ENCODE measurements at places on chromosomes 2 and 18. TPM values are rescaled to one million over a fixed set of nuclear protein-coding genes. Genes with fewer than 3 reads are reported as not detected.

DNA sequence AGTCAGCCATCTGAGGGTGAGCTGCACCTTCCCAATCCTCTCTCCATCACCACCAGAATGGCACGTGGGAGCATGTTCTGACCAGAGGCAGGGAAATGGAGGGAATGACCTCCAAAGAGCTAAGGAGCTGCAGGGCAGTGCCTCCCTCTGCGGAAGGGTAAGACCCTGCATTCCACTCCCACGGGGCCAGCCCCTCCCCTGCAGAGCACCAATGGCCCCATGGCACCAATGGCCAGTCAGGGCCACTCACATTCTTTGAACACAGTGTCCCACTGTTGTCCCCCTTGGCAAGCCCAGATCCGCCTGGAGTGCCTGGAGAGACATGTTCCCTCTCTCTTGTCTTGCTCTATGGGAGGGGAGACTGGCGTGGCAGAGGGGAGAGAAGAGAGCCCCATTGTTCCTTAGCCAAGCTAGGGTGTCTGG is 164.4 kb downstream of the TNS1 start:
- no peak overlapping the region for H3K27ac ChIP-seq
- H3K27me3 ChIP-seq: no peaks in the 10 kb centered on the region
- H3K4me1 ChIP-seq: peaks cover 11% of the 10 kb centered on the region
- H3K4me3 ChIP-seq: no peak overlapping the region
- H3K36me3 ChIP-seq: peaks cover 32% of the 10 kb centered on the region

- no peaks in the 10 kb centered on the region for H3K27me3 ChIP-seq
- H3K36me3 ChIP-seq: no peaks in the 10 kb centered on the region
- no peak for DNase-seq
Observed at GRCh38 chr2:39719317-39719716, 53.6 kb downstream of the TMEM178A start.

POTEI gene
- not detected for polyA plus RNA-seq

DNA sequence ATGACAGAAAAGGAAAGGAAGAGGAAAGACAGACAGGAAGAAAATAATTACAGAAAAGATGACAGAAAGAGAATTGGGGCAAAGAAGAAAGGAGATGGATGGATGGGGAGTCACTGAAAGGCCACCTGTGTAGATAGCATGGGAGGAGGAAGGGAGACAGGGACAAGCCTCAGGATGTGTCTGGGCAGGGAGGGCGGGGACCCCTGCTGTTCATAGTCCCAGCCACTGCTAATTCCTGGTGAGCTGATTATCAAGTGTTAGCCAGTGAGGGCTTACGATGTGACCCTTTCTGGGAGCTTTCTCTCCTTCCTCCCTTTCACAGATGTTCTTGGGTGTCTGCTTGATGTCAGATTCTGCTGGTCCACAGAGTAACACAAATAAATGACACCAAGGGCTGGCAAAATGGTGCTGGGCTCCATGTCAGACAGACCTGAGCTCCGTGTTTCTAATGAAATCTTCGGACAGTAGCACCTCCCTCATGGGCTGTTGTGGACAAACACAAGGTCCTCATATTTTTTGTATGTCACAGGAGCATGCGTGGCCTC is 13.6 kb downstream of the FHOD3 start:
- peaks cover 20% of the 10 kb centered on the region for H3K4me1 ChIP-seq
- H3K27me3 ChIP-seq: no peaks in the 10 kb centered on the region
- no peaks in the 10 kb centered on the region for H3K36me3 ChIP-seq
- no peak for DNase-seq
- H3K27ac ChIP-seq: no peak overlapping the region
- H3K4me3 ChIP-seq: no peak overlapping the region

IL1RL1 gene
- polyA plus RNA-seq: not detected

- peaks cover 52% of the 10 kb centered on the region for H3K27me3 ChIP-seq
- no peaks in the 10 kb centered on the region for H3K36me3 ChIP-seq
- H3K4me1 ChIP-seq: peaks cover 3% of the 10 kb centered on the region
- no peak overlapping the region for H3K4me3 ChIP-seq
Observed at GRCh38 chr2:72139874-72140620, 7.6 kb downstream of the CYP26B1 start.

GRCh38 chr2:151996243-151997003 is 102.4 kb downstream of the CACNB4 start:
- H3K27ac ChIP-seq: no peak overlapping the region
- H3K4me1 ChIP-seq: no peaks in the 10 kb centered on the region
- no peaks in the 10 kb centered on the region for H3K36me3 ChIP-seq
- H3K4me3 ChIP-seq: no peak overlapping the region

MGAT4A gene
- polyA plus RNA-seq: not detected

TEKT4 gene
- polyA plus RNA-seq: not detected

KCNE4 gene
- 6.8 TPM for polyA plus RNA-seq

FEZ2 gene
- 32.4 TPM for polyA plus RNA-seq

PPM1B gene
- 9.0 TPM for polyA plus RNA-seq

DNA sequence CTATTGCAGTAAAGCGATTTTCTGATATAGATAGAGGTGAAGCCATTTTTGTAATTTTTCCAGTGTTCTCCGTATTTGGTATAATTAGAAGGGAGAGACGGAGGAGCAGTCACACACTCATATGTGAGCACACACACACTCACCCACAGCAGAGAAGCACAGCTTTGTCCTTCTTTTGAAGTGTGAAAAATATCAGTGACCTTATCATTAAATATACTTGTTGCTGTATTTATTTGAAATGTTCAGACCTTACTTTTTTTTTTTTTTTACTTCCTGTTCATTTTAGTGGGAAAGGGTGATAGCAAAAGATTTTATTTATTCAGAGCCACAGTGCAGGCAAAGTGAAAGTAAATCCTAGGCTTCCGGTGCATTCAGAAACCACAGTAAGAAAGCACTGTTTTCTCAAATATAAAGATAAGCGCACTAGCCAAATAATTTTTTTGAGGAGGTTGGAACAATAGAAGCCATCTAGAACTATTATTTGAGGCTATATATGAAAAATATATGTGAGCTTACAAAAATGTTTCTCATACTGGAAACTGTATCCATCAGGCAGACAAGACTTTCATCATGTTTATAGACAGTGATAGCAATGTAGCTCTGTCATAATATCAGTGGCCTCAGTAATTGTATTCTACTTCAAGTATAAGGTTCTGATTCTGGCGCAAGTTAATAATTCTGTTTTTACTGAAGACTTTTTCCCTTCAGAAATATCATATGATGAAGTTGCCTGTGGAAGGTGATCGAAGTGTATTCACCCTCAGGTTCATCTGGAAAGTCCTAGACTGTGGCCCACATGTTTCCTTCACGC is 37.2 kb downstream of the TSHZ1 start:
- H3K4me3 ChIP-seq: peak overlapping the region; percentile 40
- H3K27ac ChIP-seq: peak overlapping the region; percentile 96
- DNase-seq: peak; percentile 65

DNA sequence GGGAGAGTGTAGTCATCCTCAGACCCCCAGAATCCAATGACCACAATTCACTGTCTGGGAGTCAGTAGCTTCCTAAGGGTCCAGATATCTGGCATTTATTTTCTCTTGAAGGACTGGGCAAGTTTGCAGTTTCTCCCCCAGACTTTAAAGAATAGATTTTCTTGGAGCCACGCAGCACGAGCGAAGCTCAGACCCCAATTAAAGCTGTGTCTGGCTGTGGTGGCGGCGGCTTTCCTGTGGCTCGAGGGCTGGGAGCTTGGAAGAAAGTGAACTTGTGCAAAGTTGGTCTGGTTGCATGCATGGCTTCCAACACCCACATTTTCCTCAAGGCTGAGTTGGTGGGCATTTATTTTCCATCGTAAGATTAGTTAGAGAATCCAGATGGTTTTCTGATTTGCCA is 105.0 kb downstream of the ACKR3 start:
- peaks cover 18% of the 10 kb centered on the region for H3K27me3 ChIP-seq
- H3K27ac ChIP-seq: no peak overlapping the region
- H3K4me1 ChIP-seq: no peaks in the 10 kb centered on the region
- DNase-seq: no peak
- H3K36me3 ChIP-seq: no peaks in the 10 kb centered on the region

FNDC4 gene
- 11.1 TPM for polyA plus RNA-seq

NAT8 gene
- not detected for polyA plus RNA-seq

GRCh38 chr2:1816414-1816911 is 72.1 kb upstream of the PXDN start:
- peak overlapping the region; percentile 76 for H3K27ac ChIP-seq
- peak; percentile 56 for DNase-seq
- peaks cover 14% of the 10 kb centered on the region for H3K4me1 ChIP-seq
- no peaks in the 10 kb centered on the region for H3K36me3 ChIP-seq
- no peak overlapping the region for H3K4me3 ChIP-seq

DNA sequence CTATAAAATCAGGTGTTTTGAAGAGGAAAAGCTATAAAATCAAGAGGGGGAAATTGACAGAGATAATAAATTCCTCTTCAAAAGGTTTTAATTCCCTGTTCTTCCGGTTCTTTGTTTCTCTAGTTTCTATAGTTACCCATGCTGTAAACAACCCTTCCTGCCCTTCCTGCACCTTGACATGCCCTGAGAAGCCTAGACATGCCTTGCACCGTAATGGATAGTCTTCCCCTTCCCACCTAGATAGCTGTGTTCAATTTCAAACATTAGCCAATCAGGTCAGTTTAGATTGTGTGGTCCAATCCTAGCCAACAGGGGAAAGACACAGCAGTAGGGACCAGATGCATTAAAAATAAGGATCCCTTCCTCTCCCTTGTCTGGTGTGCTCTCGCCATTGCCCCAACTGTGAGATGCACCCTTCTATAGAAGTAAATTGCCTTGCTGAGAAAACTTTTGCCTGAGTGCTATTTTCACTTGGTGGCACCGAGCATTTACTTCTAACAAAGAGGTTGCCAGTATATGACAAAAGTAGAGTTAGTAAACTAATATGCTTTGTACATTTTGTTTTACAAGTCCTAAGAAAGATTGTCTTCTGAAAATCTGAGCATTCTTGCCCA is 27.1 kb downstream of the SULT1C4 start:
- H3K27me3 ChIP-seq: no peaks in the 10 kb centered on the region
- no peak for DNase-seq
- H3K4me1 ChIP-seq: peaks cover 11% of the 10 kb centered on the region
- H3K4me3 ChIP-seq: no peak overlapping the region
- H3K27ac ChIP-seq: no peak overlapping the region

SLC23A3 gene
- 0.43 TPM for polyA plus RNA-seq

DNA sequence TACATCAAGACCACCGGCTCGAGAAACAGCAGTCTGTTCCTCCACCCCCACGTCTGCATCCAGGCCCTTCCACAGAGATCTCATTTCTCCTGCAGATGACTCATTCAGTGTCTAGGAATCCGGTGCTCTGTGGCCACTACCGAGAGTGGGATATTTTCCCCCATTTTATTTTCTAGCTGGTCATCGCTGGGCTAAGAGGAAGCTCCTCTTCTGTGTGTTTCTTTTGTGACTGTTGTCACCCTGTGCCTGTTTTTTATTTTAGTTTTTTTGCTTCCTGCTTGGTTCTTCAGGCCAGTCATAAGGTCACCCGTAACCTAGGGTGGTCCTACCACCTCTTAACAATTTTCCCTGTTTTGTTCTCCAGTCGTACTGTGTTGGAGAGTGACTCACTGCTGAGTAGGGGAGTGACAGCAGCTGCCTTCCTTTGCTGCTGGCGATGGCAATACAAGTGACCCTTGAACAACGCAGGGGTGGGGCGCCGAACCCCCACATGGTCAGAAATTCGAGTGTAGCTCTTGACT is 6.7 kb downstream of the RAMP1 start:
- peak; percentile 78 for DNase-seq
- no peak overlapping the region for H3K4me3 ChIP-seq
- H3K4me1 ChIP-seq: peaks cover 23% of the 10 kb centered on the region

GDF7 gene
- 0.02 TPM for polyA plus RNA-seq

- H3K36me3 ChIP-seq: no peaks in the 10 kb centered on the region
- H3K27me3 ChIP-seq: 0 out of 2 replicates have a peak, but pooled peaks cover 2% of the 10 kb centered on the region
- DNase-seq: no peak
- H3K27ac ChIP-seq: no peak overlapping the region
- no peak overlapping the region for H3K4me3 ChIP-seq
Observed at GRCh38 chr2:109633284-109633961, 19.3 kb downstream of the SOWAHC start.

PECR gene
- polyA plus RNA-seq: 12.8 TPM

- H3K27ac ChIP-seq: no peak overlapping the region
- H3K4me3 ChIP-seq: no peak overlapping the region
- H3K36me3 ChIP-seq: no peaks in the 10 kb centered on the region
- no peaks in the 10 kb centered on the region for H3K27me3 ChIP-seq
Observed at GRCh38 chr2:231682603-231683291, 25.6 kb upstream of the PTMA start.

GRCh38 chr2:36413218-36413617 is 57.6 kb downstream of the CRIM1 start:
- H3K27me3 ChIP-seq: no peaks in the 10 kb centered on the region
- no peak overlapping the region for H3K4me3 ChIP-seq
- H3K36me3 ChIP-seq: peaks cover 8% of the 10 kb centered on the region

DNA sequence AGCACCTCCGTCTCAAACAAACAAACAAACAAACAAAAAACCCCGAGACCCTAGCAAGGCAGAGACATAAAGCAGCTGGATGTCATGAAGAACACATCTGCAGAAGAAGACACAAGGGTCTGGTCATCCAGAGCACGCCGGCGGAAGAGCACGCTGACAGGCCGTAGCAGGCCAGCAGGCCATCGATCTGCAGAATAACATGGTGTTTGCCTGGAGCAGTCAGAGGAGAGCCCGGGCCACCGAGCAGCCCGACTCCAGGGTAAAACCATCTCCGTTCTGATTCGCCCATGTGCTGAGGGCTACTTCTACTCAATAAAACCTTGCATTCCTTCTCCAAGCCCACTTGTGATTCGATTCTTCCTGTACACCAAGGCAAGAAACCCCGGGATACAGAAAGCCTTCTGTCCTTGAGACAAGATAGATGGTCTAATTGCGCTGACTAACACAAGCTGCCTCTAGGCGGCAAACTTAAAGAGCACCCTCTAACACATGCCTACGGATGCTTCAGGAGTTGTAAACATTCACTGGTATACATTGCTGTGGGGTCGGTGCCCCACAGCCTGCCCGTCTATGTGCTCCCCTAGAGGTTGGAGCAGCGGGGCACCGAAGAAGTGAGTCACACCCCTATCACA is 549.8 kb upstream of the NRXN1 start:
- no peaks in the 10 kb centered on the region for H3K27me3 ChIP-seq
- H3K4me1 ChIP-seq: no peaks in the 10 kb centered on the region
- no peak for DNase-seq
- no peak overlapping the region for H3K4me3 ChIP-seq
- no peak overlapping the region for H3K27ac ChIP-seq

GRCh38 chr2:54531558-54531957 is 75.4 kb downstream of the SPTBN1 start:
- H3K4me3 ChIP-seq: no peak overlapping the region
- DNase-seq: peak; percentile 86
- no peaks in the 10 kb centered on the region for H3K27me3 ChIP-seq

C2orf80 gene
- polyA plus RNA-seq: not detected
